ENCODE measurements at places on chromosomes 4 and X.

- no peak for DNase-seq
These were observed 50.9 kb downstream of the NAP1L5 start for GRCh38 chr4:88646528-88647280.

- DNase-seq: no peak
These were observed 233.5 kb upstream of the PGRMC2 start for GRCh38 chr4:128521156-128521555.

DNA sequence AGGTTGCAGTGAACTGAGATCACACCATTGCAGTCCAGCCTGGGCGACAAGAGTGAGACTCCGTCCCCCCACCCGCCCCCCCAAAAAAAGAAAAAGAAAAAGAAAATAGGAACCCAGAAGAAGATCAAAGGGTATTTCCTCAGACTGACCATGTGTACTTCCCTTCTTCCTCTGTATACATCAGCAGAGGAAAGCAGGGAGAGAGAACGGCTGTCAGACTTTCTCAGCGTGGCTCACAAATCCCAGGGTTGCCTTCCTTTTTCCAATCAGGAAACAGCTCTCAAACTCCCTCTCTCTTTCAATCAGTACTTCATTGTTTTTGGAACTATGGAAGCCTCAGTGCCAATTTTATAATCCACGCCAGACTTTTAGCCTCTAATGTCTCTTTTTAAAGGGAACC is 59.1 kb downstream of the CHRNA9 start:
- no peak for DNase-seq

DNA sequence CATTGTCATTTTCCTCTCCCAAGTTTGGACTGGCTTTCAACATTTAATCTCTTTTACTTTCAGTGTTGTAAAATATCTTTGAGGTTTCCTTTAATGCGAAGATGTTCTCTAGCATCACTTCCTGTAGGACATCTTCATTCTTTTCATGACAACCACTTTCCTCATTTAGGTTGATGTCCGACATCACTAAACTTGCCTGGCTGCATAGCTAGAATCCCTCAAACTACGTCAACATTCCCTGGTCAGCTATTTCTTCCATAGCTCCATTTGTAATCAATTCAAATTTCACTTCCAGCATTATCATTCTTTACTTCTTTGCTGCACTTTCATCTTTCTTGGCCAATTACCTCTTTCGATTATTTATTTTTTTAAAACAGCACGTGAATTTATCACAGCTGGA is 198.6 kb upstream of the EMCN start:
- no peak for DNase-seq

- no peak for DNase-seq
These were observed 63.5 kb upstream of the WDR17 start for GRCh38 chr4:176002007-176002613.

GRCh38 chr4:16289897-16290554 is 63.8 kb upstream of the TAPT1 start:
- no peak for DNase-seq

- DNase-seq: no peak
These were observed 918 bp downstream of the IGSF1 start for GRCh38 chrX:131288188-131288587.

GRCh38 chr4:101761405-101761804 is 29.1 kb upstream of the BANK1 start:
- no peak for DNase-seq

- DNase-seq: no peak
These were observed 82.5 kb downstream of the HPRT1 start for GRCh38 chrX:134542485-134542884.

DNA sequence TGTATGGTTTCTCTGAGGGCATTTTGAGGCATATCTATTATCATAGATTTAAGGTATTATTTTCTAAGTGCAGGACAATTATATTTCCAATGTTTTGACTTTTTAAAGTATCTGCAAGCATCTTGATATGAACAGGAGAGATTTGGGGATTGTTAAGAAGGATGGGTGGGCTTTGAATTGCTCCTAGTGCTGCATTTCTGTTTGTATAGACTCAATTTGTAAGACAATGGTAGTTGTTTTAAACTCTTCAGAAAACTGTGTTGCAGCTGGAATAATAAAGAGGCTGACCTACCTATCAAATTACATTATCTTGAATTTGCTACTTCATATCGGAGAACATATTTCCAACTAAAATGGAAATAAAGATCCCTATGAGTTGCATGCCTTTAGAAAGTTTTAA is 570.3 kb downstream of the ADGRL3 start:
- DNase-seq: no peak

GRCh38 chrX:6810776-6811175 is 275.9 kb upstream of the VCX3A start:
- no peak for DNase-seq

DNA sequence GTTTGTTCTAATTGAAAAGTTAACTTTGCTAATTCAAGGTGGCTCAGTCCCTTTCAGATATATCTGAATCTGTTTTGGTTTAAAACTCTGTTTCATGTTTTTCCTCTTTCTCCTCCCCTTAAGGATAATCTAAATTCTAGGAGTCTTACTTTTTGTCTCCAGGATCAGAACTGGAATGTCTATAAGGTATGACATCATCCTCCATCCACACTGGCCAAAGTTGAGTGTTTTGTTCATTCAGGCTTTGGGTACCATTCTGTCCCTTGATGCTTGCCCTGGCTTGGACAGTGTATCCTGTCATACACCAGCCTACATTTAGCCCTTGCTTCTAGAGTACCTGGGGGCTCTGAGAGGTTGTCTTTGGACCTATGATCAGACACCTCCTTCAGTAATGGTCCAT is 56.8 kb upstream of the ANTXR2 start:
- no peak for DNase-seq

DNA sequence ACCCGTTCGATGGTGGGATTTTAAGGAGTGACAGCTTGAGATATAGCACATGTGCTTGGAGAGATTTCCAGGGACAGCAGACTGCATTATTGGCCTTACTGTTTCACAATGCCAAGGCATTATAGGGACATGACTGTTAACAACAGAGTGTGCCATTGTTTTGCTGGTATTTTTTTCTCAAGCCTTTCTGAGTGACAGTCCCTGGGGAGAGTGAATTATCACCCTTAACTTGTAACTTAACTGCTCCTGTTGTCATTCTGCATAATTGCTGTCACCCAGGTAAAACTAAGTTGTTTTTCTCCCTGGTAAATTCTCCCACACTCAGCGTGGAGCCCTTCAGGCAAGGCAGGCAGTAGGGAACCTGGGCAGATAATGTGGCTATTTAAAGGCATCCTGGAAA is 989.2 kb upstream of the LCORL start:
- no peak for DNase-seq

GRCh38 chr4:41594432-41594831 is 56.5 kb downstream of the LIMCH1 start:
- DNase-seq: no peak

DNA sequence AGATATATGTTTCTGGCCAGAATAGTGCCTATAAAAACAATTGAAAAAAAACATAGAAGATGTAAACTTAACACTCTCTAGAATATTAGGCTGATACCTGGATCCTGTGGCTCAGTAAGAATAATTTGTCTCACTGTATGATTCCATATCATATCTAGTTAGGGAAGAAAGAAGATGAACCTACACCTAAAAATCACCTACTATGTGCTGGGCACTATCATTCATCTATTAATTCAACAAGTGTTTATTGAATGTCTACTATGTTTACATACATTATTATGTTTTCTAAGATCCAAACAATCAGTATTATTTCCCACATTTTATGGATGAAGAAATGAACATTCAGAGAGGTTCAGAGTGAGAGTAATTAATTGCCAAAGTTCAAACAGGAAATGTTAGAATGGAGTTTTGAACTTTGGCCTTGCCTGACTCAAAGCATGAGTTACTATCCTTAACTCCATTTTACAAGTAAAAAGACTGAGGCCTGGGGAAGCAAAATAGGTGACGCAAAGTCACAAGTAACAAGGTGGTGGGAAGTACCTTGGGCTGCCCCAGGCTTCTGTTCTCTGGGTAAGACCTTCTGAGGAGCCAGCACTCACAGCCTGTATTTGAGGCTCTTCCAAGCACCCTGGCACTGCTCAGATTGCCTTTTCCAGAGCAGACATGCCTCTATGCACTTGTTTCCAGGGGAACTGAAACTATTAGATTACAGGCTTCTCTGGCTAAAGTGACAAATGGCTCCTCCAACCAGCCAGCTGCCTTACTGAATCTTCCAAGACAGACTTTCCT is 111.1 kb upstream of the ACSL4 start:
- DNase-seq: no peak

DNA sequence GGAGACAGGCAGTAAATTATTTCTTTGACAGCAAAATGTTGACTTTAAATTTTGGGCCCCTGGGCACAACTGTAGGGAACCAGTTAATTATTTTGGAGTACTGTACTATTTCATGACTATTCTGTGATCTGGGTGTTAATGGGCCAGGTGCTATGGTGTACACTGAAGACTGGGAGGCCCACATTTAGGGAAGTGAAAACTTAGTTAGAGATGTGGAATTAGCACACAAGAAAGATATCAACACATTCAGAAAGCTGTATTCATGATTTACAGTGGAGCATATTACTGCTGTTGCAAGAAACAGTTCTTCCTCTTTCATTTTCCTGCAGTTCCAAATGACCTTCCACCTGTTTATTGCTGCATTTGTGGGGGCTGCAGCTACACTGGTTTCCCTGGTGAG is 12.4 kb downstream of the PLP1 start:
- DNase-seq: no peak

- DNase-seq: no peak
These were observed at the start of gene PRDM5 for GRCh38 chr4:120922381-120923206. Gene PRDM5 (minus strand): TSS chr4:120922726. CDS start chr4:120922608, 118 bp downstream.

DNA sequence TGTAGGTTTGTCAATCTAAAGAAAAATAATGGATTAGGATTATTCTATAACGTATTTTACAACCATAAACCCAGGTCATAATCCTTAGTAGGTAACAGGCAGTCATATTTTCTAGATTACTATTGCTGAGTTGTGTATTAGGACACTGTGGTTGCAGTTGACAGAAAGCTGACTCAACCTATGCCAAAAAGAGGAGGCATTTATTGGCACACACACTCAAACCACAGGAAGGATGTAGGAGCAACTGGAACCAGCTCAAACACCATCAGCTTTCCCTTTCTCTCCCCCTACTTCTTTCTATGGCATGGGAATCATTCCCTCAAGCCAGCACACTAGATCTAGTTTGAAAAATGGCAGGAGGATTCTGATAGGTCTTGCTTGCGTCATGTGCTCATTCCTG is 136.4 kb upstream of the FAM9C start:
- DNase-seq: no peak

GRCh38 chr4:14802596-14802995 is 199.7 kb upstream of the CPEB2 start:
- DNase-seq: no peak

- DNase-seq: no peak
These were observed 3.7 kb downstream of the SMS start for GRCh38 chrX:21944136-21944615.

DNA sequence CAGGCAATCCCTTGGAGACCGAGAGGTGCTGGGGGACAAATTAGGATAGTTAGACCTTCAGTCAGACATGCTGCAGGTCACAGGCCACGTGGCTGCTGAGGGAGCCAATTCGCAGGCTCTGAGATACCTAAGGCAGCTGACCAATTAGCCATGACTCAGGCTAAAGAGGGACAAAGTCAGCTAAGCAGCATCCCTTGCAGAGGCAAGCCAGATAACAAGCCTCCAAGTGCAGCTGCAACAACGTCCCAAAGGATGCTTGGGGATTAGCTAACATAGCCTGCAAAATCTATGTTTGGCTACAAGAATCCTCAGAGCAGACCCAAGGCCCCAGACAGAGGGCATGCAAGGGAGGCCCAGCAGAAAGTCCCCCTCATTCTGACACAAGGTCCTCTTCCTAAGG is 93.5 kb downstream of the SEL1L3 start:
- no peak for DNase-seq

DNA sequence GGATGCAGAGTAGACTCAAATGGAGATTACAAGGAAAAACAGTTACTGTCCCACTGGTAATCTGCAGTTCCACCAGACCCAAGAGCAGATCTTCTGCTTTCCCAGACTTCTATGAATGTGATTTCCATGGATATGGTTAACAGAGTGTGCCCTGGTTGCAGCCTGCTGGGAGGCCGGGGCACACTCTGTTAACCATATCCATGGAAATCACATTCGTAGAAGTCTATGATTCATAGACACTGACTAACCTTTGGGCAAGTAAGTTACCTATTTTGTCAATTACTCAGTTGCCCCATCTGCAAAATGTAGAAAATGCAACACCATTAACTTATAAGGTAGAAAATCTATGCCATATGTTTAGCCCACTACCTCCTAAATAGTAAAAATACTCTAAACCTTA is 443.1 kb upstream of the PITX2 start:
- no peak for DNase-seq

GRCh38 chr4:54872261-54872660 is 214.5 kb downstream of the KIT start:
- no peak for DNase-seq

DNA sequence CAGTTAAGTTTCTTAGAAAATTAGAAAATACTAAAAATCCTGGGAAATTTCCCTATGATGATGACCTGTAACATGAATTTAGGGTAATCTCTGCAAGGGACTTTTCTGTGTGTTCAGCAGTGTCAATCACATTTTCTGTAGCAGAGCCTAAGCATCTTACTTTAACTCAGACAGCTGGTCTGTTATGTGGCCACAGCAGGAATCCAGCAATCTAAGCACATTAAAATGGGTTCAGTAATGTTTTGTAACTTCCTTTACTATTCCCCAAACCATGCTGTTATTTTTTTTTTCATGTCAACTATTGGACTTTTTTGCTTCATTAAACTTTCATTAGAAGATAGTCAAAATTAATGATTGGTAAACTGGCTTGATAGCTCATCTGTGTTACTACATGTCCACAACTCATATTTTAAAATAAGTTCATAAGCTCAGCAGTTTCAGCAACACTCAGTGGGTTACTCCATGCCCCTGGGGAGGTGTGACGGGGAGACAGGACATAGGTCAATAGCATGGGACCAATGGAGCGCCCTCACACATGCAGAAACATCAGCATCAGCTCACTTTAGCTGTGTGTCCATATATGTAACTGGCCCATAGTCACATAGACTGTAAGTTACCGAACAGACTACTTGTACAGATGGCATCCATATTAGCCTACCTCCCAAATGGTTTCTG is 168.0 kb upstream of the PACRGL start:
- no peak for DNase-seq

- no peak for DNase-seq
These were observed 472.5 kb downstream of the INPP4B start for GRCh38 chr4:142373610-142374009.

GRCh38 chr4:74583757-74584156 is 138.8 kb downstream of the AREG start:
- no peak for DNase-seq

GRCh38 chrX:138723301-138723700 is 11.8 kb upstream of the FGF13 start:
- no peak for DNase-seq
